ENCODE measurements at places on chromosomes 5 and 9. TPM values are rescaled to one million over a fixed set of nuclear protein-coding genes. Genes with fewer than 3 reads are reported as not detected.

Gene PCA3
- under 0.01 TPM for total RNA-seq

Gene SLIT3
- 2.9 TPM for total RNA-seq

Gene RUFY1
- 36.2 TPM for total RNA-seq

Gene KIF4B
- not detected for total RNA-seq

Gene AQP3
- total RNA-seq = 0.39 TPM

Gene CCIN
- 0.39 TPM for total RNA-seq

Gene SPDL1
- 20.9 TPM for total RNA-seq

Gene COL27A1
- 3.3 TPM for total RNA-seq

Gene F2RL2
- total RNA-seq = 0.78 TPM

Gene LCN10
- under 0.01 TPM for total RNA-seq

Gene ECSCR
- 0.37 TPM for total RNA-seq

Gene SLCO6A1
- total RNA-seq = not detected

Gene BARHL1
- total RNA-seq = not detected

Gene KCNT1
- total RNA-seq = not detected

Gene IGIP
- 3.7 TPM for total RNA-seq

Gene PHF24
- total RNA-seq = not detected

Gene SLC6A7
- total RNA-seq = not detected

Gene CTXN3
- total RNA-seq = not detected

Gene APBA1
- 3.1 TPM for total RNA-seq
